CD4-positive, alpha-beta T cell treated with Interleukin-4 for 1 hour (primary cell): ENCODE measurements at places on chromosomes 16 and 17.

- DNase-seq, result no peak
Measured at GRCh38 chr16:68564382-68564985, 25.4 kb downstream of the ZFP90 start.

DNA sequence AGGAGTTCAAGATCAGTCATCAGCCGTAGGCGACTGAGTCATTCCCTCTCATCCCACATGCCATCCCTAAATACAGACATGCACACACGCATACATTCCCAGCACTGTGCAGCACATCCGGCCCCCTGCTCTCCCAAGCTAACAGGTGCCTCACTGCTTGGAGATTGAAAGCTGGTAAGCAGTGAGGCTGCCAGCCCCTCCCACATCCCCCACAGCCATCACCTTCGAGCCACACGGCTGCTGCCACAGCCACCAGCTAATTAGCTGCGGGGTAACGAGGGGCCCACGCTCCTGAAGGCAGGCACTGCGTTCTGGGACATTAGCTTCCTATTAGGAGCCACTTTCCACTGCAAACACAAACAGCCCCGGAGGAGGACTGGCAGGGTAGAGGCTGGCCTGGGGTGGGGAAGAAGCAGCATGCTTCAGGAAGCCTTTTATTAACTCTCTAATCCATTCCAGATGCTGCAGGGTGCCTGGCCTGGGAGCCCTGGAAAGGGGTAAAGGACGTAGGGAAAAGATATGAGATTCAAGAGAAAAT lies 179.6 kb downstream of the CCT6B start:
- no peak for DNase-seq

- peak; percentile 89 for DNase-seq
Measured at GRCh38 chr17:67435122-67435521, 58.0 kb downstream of the PITPNC1 start.

DNA sequence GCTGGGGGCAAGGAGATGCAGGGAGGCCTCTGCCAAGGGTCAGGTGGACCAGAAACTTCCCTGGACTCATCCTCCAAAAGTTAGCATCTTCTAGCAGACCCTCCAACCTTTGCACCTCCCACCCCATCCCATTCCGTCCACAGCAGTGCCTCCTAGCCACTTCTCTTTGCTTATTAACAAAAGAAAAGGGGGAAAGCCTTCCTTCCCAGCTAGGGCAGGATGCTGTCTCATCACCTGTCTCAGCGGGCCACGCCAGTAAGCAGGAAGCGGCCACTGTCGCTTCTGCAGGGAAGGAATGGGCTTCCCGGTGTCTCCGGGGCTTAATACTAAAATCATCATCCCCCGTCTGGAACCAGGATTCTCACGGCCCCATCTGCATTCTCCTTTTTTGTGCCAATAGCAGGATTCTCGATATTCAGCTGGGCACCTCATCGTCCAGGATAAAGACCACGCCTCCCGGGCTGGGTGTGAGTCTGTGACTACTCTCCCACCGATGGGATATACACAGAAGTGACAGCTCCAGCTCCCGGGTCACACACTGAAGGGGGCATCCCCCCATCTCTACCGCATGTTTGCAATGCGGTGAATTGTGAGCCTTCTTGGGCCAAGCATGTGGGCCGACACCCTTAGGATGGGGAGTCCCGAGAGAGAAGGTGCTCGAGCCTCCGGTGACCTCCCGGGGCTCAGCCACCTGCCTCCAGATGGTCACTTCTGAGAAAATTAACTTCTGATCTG lies 15.5 kb upstream of the RBFOX3 start:
- no peak for DNase-seq

- DNase-seq, result no peak
Measured at GRCh38 chr16:58034128-58034685, 8.7 kb downstream of the MMP15 start.

GRCh38 chr17:49576088-49576916 lies 631 bp downstream of the NXPH3 start:
- no peak for DNase-seq
